ENCODE measurements at places on chromosomes 12 and 14.
A peak's percentile ranks its signal among the peaks of the same experiment; 100 is the strongest.

GRCh38 chr12:30573145-30573544, 122.5 kb downstream of the IPO8 start:
- DNase-seq = no peak

GRCh38 chr12:132443091-132443490, 46.9 kb upstream of the FBRSL1 start:
- no peak for DNase-seq

DNA sequence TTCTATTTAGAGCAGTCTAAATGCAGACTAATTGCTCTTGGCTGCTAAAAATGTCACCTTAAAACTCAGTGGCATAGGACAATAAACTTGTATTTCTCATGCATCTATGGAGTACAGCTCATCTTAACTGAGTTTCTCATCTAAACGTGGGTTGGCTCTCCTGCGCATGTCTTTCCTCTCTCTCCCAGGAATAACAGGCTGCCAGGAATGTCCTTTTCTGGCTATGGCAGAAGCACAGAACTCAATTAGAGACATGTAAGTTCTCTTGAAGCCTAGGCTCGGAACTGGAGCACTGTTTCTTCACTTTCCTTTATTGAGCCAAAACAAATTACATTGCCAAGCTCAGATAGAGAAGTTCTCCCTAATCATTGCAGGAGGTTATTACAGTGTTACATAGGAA, 722.3 kb upstream of the FLRT2 start:
- no peak for DNase-seq

DNA sequence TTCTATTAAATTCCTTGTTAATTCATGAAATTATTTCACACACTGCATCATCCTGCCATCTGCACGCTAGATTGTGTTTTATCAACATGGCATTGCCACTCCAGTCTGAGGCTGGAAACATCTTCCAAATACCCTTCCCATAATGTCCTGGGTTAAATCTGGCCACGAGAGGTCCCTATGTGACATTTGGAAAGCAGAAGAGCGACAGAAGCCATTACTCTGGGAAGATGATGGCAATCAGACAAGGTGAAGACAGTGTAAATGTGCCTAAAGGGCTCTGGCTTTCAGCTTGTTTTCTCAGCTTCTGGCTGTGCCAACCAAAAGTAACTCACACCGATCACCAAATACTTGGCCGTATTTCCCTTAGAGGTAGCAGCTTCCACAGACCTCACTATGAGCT, 144.8 kb downstream of the CAPZA3 start:
- DNase-seq = no peak

DNA sequence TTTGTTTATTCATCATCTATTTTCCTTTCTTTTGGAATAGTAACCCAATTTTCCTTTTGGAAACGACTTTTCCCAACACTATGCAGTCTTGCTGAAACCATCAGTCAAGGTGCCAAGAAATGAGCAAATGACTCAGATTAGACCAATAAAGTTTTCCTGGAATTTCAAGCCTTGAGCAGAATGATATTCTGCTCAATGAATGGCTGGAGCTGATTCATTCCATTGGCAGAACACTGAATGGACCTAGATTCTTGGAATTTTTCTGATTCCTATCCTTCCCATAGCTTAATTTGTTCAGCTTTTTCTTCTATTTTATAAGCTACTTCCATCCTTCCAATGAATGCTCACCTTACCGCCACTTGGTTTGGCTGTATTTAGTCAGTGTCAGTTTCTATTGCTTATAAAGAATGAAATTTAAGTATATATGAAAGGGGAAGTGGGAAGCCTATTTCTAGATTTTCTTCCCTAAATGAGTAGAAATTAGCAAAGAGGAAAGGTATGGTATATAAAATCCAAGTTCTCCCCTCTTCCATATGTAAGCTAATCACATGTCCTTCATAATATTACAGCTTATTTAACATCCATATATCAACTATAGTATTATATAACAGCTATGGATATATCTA, 89.0 kb downstream of the C14orf39 start:
- no peak for DNase-seq

GRCh38 chr12:112172556-112173324, 47.4 kb downstream of the TRAFD1 start:
- DNase-seq = no peak

- peak; percentile 36 for DNase-seq
Observed at GRCh38 chr14:72948481-72949138, 22.3 kb downstream of the DCAF4 start.

GRCh38 chr12:28177905-28178304, 12.4 kb upstream of the CCDC91 start:
- no peak for DNase-seq

DNA sequence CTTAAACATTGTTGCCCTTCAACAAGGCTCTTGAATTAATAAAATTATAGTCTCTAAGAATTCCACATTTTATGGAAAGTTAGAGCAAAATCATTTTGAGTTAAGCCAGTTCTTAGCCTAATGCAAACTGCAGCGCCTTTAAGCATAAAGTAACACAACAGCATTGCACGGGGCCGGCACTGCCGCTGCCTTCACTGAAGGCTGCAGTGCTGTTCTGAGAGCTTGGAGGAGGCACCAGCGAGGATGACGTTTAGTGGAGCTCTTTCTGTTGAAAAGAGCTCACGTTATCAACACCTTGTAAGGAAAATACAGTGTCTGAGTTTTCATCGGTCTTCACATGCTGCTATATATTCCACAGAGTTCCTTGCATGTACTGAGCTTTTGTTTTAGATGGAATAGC, 38.3 kb upstream of the DYNC1H1 start:
- DNase-seq = no peak

DNA sequence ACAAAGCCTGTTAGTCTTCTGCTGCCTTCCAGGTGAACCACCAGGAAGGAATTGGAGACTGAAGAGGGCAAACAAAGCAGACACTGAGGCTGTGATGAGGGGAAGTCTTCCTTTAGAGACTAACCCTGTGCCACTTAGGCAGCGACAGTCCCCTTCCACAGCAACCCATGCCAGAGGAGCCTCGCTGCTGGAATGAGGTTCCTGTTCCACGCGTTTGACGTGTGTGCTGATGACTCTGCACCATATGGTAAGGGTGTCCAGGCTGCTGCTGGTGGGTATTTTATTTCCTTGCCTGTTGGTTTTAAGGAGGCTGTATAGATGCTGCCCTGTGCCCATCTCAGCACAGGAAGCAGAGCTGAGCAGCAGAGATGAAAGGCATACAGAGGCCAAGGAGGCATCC, 361.9 kb upstream of the FKBP4 start:
- no peak for DNase-seq

GRCh38 chr12:6472491-6472890, 2.0 kb upstream of the VAMP1 start:
- DNase-seq = no peak

DNA sequence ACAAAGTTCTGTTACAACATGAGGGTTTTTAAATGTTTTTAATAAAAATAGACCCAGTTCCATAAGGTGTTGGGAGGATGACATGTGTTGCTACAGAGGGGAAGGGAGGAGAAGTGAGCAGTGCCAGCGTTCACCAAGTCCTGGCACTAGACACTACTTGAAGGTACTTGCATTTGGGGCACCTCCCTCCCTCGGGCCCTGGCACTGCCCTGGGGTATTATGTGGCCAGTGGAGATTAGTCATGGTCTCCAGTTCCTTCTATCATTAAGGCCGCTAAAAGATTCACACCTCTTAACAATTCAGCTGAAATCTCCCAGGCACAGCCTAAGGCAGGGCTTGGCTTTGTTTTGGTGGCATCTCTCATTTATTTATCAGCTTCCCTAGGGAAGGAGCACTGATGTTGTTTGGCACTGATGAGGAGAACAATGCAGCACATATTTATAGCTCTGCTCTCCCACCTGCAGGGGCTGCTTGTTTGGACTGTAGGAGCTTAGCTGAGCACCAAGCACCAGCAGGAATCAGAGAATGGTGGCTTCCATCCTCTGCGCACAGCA, 155.5 kb upstream of the NTF3 start:
- DNase-seq = no peak

GRCh38 chr12:46663318-46663717, 162.5 kb downstream of the SLC38A4 start:
- DNase-seq = no peak

GRCh38 chr14:101215927-101216326, 312.4 kb upstream of the RTL1 start:
- DNase-seq = no peak

DNA sequence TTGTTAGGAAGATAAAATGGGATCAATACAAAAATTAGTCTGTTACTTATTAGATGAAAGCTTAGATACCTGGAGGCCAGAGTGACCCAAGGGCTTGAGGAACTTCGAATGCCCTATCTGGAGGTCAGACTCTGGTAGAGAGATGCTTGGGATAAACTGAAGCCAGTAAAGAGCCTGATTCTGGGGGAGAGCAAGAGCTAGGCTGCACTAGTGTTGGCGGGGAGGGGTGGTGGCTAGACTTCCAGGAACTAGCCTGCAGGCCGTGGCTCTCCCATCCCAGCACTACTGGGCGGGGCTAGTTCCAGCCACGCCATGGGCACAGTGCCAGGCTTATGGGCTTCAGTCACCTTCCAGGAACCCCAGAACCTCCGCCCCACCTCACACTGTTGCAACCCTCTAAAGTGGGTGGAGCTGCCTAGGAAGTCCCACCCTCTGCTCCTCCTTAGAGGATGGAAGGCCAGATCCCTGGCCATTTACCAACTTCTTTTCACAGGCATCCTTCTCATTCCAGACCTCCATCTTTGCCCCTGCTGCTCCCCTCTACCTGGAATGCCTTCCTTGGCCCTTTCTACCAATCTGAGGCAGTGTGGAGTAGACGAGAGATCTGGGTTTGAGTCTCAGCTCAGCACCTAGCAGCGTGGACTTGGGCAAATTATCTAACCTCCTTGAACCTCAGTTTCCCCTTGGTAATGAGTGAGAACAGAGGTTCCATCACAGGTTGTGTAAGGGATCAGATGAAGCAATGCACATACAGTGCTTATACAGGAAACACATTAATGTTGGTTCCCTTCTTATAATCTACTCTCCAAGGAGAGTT, 6.3 kb upstream of the NFE2 start:
- DNase-seq = no peak

DNA sequence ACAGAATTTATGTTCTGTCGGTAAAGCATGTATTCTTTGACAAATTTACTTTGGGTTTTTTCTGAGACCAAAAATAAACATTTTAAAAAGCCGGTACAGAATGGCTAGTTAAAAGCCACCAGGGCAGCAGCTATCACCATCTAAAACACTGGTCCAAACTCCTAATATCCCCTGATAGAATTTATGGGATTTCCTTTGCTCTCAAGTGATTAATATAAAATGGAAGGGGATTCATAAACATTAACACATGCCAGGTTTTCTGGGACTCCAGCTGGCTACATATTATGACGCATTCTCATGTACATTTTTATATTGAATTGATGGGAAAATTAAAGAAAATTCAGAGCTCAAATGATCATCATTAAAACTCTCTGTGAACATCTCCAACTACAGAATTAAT, 640.8 kb downstream of the C12orf50 start:
- no peak for DNase-seq

DNA sequence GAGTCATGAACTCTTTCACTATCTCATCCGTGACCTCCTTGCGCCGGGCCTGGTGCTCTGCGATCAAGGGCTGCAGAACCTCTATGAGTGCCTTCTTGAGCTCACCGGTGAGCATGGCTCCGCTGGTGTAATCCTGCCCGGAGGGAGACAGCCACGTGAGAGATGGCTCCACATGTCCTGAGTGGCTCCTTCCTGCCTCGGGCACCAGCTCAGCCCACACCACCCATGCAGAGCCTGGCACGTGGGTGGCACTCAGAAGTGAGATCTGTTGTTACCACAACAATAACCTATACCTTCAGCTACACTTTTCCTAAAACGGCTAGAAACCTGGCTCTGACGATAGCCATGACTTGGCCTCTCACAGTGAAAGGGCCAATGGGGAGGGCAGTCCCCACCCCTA, 11.8 kb downstream of the SLC25A47 start:
- DNase-seq = no peak

- no peak for DNase-seq
Observed at GRCh38 chr14:77243853-77244252, 27.2 kb downstream of the NGB start.

- no peak for DNase-seq
Observed at GRCh38 chr12:68225576-68226476, at the start of gene IL26. Gene IL26 (minus strand): TSS chr12:68225810. CDS start chr12:68225756, 54 bp downstream.

DNA sequence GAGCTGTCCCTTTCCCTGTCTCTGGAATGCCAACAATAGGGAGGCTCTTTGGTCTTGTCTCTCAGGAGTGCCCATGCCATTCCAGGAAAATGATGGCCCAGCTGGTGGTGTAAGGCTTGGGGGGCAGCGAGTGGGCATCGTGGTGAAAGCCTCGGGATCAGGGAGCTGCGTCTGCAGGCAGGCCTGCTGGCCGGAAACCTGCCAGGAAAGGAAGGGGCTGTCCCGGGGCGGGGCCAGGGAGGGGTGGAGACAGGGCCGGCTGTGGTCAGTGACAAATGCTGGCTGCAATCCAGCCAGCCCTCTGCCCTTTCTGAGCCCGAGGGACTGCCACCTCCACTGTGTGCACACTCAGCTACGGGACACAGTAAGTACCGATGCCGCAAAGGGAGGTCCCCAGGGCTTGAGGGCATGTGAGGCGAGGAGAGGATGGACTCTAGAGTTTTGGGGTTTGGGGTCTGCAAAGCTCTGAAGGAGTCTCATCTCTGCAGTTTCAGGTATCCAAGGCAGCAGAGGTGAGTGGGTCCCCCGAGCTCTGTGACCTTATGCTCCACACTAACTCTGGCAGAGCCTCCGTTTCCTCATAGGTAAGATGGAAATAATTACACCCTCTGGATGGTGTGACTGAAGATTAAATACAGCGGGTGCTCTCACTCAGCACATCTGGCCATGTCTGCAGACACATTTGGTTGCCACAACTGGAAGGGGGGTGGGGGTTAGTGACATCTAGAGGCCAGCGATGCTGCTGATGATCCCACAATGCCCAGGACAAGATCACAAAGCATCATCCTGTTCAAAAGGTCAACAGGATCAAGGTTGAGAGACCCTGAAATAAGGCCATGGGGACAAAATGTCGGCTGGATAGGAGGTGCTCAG, at the start of gene SERPINA5:
SERPINA5 (plus strand) TSS at position 300 of the 873 bp plus-strand sequence. CDS start 5,937 bp downstream, outside the sequence.
- DNase-seq = no peak

DNA sequence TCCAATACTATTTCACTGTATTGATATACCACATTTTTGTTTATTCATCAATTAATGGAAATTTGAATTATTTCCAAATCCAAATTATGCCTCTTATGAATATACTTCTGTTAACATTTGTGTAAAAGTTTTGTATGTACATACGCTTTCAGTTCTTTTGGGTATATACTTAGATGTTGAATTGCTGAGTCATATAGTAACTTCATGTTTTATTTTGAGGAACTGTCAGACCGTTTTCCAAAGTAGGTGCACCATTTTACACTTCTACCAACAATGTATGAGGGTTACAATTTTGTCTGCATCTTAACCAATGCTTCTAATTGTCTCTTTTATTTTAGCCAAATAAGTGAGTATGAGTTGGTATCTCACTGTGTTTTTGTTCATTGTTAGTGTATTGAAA, 10.2 kb upstream of the CCER1 start:
- DNase-seq = no peak

GRCh38 chr12:18720690-18721089, 17.1 kb downstream of the PLCZ1 start:
- no peak for DNase-seq

Measured in activated CD4-positive, alpha-beta T cell treated with anti-CD3 and anti-CD28 coated beads for 1 hour (primary cell).